ENCODE measurements at places on chromosomes 3 and 15. TPM values are rescaled to one million over a fixed set of nuclear protein-coding genes. Genes with fewer than 3 reads are reported as not detected.

Gene SH2D7
- total RNA-seq, result not detected

Gene LINS1
- 8.0 TPM for total RNA-seq

Gene GHRL
- total RNA-seq, result not detected

Gene CCR8
- total RNA-seq, result not detected

Gene SERPINI2
- not detected for total RNA-seq

Gene CCR1
- not detected for total RNA-seq

Gene ZKSCAN7
- total RNA-seq, result not detected

Gene SPTBN5
- 2.4 TPM for total RNA-seq

Gene PODXL2
- total RNA-seq, result 84.7 TPM

Measured in MG63 (cell line).